ENCODE measurements at places on chromosomes 6 and 20.

DNA sequence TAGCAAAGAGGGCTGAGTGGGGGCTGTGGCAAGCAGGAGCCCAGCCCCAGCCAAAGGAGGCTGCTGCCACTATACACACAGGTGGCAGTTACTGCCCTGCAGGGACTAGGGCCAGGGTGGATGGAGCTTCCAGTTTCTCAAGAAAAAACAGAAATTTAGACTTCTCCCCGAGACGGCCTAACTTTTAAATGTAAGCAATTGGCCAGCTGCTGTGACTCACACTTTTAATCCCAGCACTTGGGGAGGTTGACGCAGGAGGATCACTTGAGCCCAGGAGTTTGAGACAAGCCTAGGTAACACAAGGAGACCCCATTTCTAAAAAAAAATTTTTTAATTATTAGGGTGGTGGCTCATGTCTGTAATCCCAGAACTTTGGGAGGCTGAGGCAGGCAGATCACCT is 98.2 kb upstream of the NFATC2 start:
- DNase-seq, result no peak

GRCh38 chr20:50077818-50078601 is 34.9 kb downstream of the UBE2V1 start:
- no peak for DNase-seq

DNA sequence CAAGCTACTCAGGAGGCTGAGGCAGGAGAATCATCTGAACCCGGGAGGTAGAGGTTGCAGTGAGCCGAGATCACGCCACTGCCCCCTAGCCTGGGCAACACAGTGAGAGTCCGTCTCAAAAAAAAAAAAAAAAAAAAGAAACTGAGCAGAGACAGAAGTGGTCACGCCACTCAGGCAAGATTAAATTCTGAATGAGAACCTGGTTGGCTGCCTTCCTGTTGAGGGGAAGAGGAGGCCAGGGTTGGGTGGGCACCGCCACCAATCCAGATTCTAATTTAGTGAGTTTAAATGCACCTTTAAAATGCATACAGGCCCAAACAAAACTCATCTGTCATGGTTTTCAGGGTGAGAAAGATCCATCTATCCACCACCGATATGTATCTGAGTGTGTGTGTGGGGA is 23.7 kb upstream of the CCDC167 start:
- no peak for DNase-seq

GRCh38 chr6:151058021-151058733 is 181.6 kb upstream of the AKAP12 start:
- no peak for DNase-seq

GRCh38 chr6:111618407-111618806 is 12.7 kb upstream of the TRAF3IP2 start:
- no peak for DNase-seq

GRCh38 chr6:54722328-54722727 is 124.2 kb upstream of the FAM83B start:
- no peak for DNase-seq

GRCh38 chr20:50258790-50259483 is 68.3 kb downstream of the CEBPB start:
- no peak for DNase-seq

DNA sequence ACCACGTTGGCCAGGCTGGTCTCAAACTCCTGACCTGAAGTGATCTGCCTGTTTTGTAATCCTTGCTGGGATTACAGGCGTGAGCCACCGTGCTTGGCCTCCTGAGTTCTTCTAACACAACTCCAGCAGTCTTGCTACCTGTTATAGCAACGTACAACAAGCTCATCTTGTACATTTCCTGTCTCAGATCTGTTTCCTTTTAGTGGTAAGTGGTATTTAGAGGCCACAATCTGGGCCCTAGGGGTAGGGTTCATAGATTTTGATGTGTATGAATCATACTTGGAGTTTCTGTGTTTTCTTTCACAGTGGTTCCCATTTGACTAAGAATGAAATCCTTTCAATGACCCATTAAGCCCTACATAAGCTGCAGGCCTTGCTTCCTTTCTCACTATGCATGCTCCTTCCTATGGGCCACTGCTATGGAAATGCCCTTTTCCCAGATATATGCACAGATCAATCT is 27.1 kb upstream of the SYNCRIP start:
- DNase-seq, result peak; percentile 52

GRCh38 chr20:62874964-62875344 is 13.3 kb upstream of the TCFL5 start:
- no peak for DNase-seq

GRCh38 chr20:60009826-60010616 is 51.8 kb downstream of the CDH26 start:
- DNase-seq, result peak; percentile 45

DNA sequence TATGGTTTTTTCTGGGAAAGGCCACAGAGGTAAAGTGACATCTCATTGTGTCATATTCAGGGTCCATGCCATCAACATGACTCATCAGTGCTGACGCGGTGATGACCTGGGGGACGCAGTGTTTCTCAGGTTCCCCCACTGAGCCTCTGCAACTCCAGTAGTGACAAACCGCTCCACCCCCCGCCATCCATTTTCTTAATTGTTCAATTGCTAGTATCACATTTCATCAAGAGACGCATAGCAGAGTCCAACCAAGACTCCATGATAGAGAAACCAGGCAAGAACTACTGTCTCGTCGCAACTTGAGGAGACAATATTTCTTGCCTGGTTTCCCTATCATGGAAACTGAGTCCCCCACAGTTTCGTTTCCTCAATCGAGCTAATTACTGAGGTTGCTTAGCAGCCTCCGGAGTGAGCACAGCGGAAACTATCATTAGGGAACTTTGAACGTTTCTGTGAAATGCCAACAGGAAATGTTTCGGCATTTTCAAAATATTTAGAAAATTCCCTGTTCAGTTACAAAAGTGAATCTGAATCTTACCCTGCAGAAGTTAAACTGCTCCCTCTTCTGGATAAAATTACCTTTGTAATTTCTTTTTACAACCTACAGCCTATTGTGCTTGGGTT is 12.2 kb upstream of the SERPINB1 start:
- DNase-seq, result peak; percentile 52

DNA sequence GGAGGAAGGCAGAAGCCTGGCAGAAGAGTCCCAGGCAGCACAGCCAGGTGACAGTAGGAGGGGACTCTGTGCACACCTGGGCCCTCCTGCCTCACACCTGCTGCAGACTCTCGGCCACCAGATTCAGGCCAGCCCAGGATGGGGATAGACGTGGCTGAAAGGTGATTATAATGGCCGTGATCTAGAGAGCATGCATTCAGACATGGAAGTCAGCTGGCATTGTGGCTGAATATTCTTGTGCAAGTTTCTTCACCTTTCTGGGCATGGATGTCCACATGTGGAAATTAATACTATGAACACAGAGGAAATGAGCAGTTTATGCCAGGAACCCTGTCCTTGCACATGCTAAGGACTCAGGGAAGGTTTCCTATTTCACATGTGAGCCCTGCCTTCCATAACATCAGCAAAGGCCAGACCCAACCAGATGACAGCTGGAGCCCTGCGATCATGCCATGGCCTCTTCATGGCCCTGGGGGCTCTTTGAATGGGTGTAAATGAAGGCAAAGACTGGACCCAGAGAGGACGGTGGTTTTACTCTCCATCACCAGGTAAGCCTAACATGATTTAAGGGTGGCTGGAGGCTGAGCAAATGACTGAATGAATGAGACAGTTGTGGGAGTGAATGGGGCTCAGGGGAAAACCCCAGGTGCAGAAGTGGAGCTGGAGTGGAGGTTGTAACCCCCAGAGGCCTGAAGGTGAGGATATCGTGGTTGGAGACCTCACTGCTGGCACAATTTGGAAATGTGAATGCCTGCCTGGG is 2.7 kb upstream of the RAET1L start:
- DNase-seq, result no peak

- no peak for DNase-seq
Measured at GRCh38 chr20:19765266-19765665, 7.2 kb downstream of the RIN2 start.

DNA sequence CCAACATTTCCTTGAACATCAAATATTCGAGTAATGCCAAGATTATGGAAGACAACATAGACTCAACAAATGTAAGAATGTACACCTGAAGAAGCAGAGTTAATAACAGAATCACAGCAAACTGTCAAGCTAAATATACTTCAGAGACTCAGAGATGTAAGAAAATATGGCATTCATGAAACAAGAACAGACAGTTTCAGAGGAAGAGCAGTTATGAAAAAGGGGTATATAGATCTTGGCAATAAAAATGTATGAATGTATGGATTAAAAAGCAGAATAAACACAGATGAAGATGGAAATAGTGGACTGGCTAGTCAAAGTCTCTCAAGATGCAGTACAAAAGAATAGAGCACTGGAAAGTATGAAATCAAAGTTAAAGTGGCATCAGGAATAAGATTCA is 18.4 kb downstream of the RRAGD start:
- no peak for DNase-seq

DNA sequence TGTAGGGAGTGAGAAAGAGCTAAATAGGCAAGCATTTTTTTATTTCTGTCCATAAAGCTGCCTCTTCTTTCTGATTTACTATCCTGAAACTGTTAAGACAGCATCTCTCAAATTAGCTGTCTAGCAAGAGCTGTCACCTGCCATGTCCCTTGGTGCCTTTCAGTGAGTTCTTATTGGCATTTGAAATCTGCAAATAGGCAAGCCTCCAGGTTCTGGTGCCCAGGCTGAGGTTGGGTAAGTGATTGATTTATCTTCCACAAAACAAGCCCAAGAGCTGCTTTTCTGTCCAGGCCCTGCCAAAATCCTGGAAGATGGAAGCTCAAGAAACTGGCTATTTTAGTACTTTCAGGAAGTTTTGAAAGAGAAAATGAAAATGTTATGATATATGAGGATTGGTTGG is 22.4 kb downstream of the MANEA start:
- DNase-seq, result no peak

DNA sequence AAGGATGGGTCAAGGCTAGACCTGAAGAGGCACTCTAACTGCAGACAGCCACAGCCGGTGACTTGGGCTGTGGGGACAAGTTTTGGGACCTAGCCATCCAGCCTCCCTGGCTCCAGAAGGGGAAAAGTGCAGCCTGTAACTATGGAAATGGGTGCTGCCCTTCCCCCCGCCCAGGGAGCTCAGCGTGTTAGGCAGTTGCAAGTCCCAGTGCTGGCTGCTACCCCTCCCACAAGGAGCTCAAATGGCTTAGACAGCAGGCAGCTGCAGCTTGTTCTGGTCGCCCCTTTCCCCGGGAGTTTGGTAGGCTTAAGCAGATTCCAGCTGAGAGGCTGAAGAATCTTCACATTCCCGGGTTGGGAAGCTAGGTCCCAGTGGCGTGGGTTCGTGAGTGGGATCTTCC is 162.6 kb downstream of the FAM83B start:
- no peak for DNase-seq

DNA sequence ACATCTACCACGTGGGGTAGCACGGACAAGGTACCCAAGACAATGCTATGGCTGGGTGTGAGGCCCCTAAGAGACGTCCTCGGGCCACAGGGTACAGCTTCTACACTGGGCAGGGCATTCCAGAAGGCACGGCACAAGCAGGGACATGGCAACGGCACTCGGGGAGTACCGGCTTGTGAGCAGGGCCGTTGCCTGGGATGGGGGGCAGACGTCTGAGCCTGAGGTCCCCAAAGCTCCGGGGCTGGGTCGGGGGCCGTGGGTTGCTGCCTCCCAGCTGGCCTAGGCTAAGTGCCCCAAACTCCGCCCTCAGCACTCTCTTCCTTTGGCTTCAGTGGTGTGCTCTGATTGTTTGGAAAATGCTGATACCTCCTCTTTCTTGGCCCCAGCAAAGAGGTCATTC is 110.6 kb downstream of the SULF2 start:
- no peak for DNase-seq

GRCh38 chr6:144332177-144332576 is 47.0 kb downstream of the UTRN start:
- DNase-seq, result no peak

DNA sequence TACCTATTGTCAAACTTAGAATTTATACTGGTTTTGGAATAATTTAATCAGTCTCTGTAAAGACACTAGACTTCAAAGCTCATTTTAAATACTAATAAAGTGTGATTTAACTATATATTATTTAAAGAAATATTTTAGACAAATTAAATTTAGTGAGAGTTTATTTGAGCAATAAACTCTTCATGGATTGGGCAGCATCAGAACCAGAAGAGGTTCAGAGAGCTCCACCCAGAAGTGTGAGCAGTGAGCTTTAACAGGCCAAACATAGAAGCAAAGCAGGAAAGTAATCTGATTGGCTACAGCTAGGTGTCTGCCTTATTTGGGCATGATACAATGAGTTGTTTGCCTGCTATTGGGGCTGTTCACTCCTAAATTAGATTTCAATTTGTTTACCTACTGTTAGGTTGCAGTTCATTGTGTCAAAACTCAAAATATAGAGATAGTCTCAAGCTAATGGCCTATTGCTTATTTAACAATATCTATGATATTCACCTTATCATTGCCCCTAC is 355.1 kb upstream of the RNF217 start:
- no peak for DNase-seq

- no peak for DNase-seq
Measured at GRCh38 chr20:54084727-54085388, 14.5 kb upstream of the BCAS1 start.

DNA sequence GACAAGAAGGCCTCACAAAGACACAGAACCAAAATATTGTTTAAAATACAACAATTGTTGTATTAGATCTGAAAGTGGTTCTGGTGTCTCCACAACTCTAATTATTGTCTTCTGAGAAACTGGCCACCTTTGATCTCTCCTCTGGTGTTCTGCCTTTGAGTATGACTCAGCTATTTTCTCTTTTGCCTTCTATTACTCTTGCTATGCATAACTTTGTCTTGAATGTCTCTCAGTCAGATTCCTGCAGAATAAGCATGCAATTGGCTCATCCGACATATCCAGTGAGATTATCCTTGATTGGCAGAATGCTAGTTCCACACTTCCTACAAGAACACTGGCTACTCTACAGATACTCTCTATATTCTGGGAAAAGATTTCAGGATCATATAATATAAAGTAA is 14.3 kb upstream of the EPM2A start:
- peak; percentile 78 for DNase-seq

- DNase-seq, result no peak
Measured at GRCh38 chr6:167580619-167580911, 246.1 kb upstream of the AFDN start.

DNA sequence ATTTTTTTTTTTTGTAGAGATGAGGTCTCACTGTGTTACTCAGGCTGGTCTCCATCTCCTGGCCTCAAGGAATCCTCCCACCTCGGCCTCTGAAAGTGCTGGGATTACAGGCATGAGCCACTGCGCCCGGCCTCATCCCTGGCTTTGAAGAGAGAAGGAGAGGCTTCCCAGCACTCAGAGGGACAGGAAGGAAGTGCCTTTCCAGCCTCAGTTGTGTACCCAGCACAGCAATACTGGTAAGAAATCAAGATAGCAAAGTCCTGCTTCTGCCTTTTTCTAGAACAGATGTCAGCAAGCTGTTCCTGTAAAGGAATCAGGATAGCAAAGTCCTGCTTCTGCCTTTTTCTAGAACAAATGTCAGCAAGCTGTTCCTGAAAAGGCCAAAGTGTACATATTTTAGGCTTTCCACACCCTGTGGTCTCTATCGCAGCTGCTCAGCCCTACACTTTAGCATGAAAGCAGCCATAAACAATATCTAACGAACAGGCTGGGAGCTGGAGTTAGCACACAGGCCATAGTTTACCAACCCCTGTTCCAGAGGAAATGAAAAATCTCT is 6.3 kb upstream of the PLTP start:
- DNase-seq, result no peak

Measured in hematopoietic multipotent progenitor cell treated with erythropoietin and hydrocortisone succinate and interleukin-3 and kit ligand, for 4 days (in vitro differentiated cells).